Stimulated activated CD8-positive, alpha-beta memory T cell treated with anti-CD3 and anti-CD28 coated beads, Interleukin-7, amount 100 ng/mL, for 1 hour (primary cell): ENCODE measurements at places on chromosomes 3 and 15.

- no peak for DNase-seq
Measured at GRCh38 chr15:27466758-27467157, 495.8 kb downstream of the GABRG3 start.

GRCh38 chr15:45714590-45715488, 80.0 kb downstream of the SQOR start:
- DNase-seq, result no peak

- no peak for DNase-seq
Measured at GRCh38 chr3:152477422-152477821, 208.7 kb downstream of the MBNL1 start.

GRCh38 chr3:71168121-71168721, 415.3 kb downstream of the FOXP1 start:
- no peak for DNase-seq

- DNase-seq, result no peak
Measured at GRCh38 chr3:173257797-173258196, 116.8 kb upstream of the SPATA16 start.

DNA sequence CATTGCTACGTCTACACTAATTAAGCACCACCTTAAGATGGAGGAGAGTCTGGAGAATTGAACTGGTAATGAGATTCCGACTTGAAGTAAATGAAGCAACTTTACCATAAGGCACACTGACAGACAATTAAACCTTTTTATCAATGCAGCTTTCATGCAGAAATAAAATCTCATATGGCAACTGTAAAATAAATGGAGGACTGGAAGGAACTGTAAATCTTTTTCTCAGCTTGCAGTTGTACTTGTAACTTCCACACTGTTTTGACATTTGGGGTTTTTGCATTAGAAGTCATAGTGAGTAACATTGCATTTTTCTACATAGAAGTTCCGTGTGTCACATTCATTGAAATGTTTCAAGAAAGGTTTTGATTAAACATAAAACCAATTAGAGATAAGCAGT, 705.3 kb downstream of the NLGN1 start:
- no peak for DNase-seq

DNA sequence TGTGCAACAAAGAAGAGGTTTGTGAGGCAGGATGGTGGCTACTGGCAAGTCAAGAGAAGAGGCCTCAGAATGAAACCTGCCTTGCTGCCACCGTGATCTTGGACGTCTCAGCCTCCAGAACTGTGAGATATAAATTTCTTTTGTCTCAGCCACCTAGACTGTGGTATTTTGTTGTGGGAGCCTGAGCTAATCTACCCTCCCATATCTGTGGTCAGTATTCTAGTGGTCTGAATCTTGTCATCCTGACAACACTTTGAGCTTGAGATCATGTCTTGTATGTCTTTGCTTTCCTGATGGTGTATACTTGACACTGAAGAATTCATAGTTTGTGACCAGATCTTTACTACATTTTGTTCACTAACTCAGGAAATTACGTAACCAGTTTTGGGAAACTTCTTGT, 240.6 kb upstream of the GOLIM4 start:
- DNase-seq, result no peak

GRCh38 chr3:114290911-114291901, 2.6 kb upstream of the TIGIT start:
- peak; percentile 92 for DNase-seq

GRCh38 chr3:180000500-180000899, 36.2 kb downstream of the PEX5L start:
- no peak for DNase-seq

- no peak for DNase-seq
Measured at GRCh38 chr3:62134061-62134496, 239.3 kb downstream of the FEZF2 start.

- DNase-seq, result no peak
Measured at GRCh38 chr15:51403072-51403878, 61.8 kb downstream of the GLDN start.

GRCh38 chr3:143901105-143901504, 52.8 kb upstream of the SLC9A9 start:
- DNase-seq, result no peak

GRCh38 chr3:182793663-182794454, 555 bp downstream of the ATP11B start:
- DNase-seq, result no peak

DNA sequence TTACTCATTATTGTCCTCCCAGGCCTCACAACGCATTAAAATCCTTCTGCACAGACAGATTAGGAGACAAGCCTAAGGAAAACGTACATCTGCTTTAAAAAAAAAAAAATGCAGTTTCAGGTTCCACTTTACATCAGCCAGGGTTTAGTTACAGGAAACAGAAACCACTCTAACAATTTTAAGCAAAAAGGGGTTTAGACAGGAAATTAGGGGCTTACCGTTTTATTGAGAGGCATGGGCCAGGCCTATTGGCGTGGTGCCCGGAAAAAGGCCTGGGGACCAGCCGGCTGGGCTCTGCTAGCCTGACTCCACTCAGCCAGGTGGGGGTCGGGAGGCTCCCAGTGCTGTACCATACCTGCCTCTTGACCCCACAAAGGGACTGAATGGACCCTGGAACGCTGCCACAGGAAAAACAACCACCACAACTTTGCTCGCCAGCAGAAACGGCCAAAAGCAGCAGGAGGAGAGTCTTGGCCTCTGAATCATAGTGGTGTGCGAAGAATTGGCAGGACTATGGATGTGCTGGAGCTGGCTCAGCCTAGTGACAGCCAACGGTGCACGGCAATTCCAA, 124.3 kb downstream of the CHSY1 start:
- DNase-seq, result peak; percentile 14

DNA sequence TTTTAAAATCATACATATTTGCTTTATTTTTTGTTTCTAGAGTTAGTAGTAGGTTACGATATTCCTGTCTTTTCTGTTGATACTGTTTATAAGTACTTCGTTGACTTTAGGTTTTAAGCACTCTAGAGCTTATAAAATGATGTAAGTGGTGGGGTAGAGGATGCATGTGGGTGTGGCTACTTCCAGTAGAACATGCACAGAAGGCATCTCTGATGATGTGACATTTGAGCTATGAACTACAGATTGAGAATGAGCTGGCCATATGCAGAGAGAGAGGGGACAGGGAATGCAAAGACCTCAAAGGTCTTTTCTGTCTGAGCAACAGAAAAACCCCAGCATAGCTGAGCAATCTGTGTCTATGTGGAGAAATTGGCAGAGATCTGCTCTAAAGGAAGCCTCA, 233.9 kb upstream of the STAC start:
- DNase-seq, result no peak
